A549 treated with Hydrocortisone at 1 μM for 4 hours (cell line): ENCODE measurements at places on chromosomes 2 and 18. TPM values are rescaled to one million over a fixed set of nuclear protein-coding genes. Genes with fewer than 3 reads are reported as not detected.

Gene ONECUT2
- total RNA-seq = 0.26 to 0.51 TPM (median 0.35 TPM) in 5 replicates

Gene GKN1
- 0.37 to 0.94 TPM (median 0.48 TPM) in 5 replicates for total RNA-seq

Gene GREB1L
- total RNA-seq = 2.2 to 6.4 TPM (median 4.7 TPM) in 5 replicates

Gene PTPN4
- total RNA-seq = 13.6 to 19.1 TPM (median 15.0 TPM) in 5 replicates
